Right ventricle myocardium inferior (tissue), 1 donor: ENCODE measurements at places on chromosomes 7 and 10. TPM values are rescaled to one million over a fixed set of nuclear protein-coding genes. Genes with fewer than 3 reads are reported as not detected.

GRCh38 chr7:126659124-126659523 lies 593.6 kb downstream of the GRM8 start:
- DNase-seq = no peak

Gene PNLIPRP2
- total RNA-seq = not detected

Gene ARMC3
- not detected for total RNA-seq

Gene STMP1
- total RNA-seq = 27.4 TPM

GRCh38 chr10:28996947-28997551 lies 291.8 kb upstream of the LYZL1 start:
- no peak for DNase-seq

Gene AGAP4
- total RNA-seq = 4.8 TPM

- no peak for DNase-seq
Measured at GRCh38 chr10:59290448-59290847, 71.9 kb downstream of the FAM13C start.

Gene KIAA1217
- total RNA-seq = 45.0 TPM

DNA sequence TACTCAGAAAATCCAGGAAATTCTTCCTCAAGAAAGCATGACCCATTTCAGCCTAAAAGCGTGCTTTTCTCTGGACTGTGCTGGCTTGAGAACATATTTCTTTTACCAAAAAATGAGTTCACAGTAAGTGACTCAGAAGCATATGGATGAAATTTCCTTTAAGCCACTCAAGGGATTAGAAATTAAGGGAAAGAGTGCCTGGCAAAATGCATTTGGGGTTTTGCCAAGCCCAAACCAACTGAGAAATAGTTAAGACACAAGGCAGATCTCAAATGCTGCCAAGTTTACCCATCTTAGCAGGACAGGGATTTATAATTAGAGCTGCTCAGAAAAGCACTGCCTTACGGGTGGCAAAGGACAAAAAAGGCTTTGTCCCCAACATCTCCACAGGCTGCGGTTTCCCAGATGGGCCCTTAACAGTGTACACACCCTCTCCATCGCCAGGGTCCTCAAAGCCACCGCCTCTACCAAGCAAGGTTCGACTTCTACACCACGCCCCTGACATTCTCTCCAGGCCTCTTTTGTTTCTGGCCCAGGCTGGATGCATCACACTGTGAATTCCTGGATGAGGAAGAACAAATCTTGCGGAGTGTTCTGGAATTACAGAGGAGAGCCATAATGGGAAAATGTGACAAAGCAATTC lies 30.1 kb upstream of the CDHR3 start:
- DNase-seq = no peak

DNA sequence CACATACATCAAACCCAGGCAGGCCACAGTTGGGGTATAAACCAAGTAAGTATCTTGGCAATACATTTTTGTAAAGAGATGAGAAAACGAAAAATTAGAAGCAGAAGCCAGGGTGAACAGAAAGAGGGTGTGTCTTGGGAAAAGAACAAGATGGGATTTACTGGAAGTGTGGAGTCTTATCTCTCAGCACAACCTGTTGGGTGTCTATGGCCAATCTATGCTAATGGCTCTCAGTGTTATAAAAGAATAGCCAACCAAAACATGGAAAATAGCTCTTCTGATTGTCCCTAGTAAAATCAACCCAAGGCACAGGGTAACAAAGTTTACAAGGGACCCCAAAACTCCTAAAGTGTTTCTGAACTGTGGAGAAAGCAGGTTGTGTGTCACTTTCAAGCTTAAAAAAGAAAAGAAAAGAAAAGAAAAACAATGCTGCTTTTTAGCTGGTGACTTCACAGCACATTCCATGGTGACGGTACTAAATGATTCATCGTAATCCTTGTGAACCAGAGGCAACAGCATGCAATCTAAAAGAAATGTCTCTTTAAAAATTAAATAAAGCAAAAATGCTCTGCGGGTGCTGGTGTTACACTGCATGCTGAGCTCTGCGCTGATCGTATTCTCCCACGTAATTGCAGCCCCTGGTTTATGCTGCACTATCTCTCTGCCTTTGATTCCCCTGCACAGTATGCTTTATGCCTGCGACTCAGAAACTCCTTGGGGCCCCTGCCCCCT lies 100.8 kb downstream of the C10orf90 start:
- DNase-seq = no peak
